GM04503 (cell line): ENCODE measurements at places on chromosomes 13 and 19.
A peak's percentile ranks its signal among the peaks of the same experiment; 100 is the strongest.

GRCh38 chr13:75181906-75182305 lies 300.1 kb downstream of the TBC1D4 start:
- DNase-seq, result no peak

- no peak for DNase-seq
Observed at GRCh38 chr13:76004416-76004815, 368.3 kb downstream of the LMO7 start.

DNA sequence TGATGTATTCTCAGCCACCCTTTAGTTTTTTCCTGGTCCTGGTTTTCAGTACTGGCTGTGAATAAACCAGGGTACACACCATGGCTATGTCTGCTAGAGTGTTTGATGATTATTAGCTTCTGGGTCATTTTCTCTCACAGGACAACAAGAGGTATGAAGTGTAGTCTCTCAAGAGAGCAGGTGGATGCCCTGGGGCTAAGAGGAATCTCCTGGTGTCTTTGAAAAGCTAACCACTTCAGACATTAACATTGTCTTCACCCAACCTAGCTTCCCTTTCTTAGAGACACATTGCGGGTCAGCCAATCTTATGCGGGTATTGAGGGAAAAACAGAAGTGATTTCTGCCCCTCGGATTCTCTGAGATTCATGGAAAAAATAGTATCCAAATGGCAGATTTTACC lies 1.6 kb downstream of the ZNF730 start:
- DNase-seq, result no peak

DNA sequence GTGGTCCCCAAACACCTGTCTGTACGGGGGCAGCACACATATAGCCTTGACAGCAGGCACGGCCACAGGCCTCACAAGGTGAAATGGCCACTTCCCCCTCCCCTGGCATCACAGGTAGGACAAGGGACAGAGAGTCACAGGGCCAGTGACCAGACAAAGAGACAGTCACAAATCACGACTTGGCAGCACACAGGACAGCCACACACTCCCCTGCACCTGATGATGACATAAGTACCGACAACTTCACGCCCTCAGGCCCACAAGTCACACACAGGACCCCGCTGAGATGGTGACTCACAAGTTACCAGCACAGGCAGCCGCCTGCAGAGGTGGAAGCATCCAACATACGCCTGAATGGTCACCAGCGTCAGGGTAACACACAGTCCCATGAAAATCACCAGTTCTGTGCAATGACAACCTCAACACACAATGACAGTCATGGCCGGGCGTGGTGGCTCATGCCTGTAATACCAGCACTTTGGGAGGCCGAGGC lies 16.5 kb downstream of the TYK2 start:
- DNase-seq, result no peak

DNA sequence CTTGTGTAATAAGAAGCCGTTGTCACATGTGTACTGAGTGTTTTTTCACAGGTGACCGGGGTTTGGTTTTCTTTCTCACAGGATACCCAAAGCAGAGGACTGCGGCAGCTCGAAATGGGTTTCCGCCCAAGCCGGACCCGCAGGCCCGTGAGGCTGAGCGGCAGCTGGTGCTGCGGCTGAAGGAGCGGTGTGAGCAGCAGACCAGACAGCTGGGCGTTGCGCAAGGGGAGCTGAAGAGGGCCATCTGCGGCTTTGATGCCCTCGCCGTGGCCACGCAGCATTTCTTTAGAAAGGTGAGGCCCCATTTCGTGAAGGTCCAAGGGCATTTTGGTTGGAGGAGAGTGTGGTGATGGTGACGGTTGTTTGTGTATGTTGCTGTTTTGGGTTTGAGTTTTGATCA lies 236.3 kb downstream of the SLC7A1 start:
- DNase-seq, result no peak

DNA sequence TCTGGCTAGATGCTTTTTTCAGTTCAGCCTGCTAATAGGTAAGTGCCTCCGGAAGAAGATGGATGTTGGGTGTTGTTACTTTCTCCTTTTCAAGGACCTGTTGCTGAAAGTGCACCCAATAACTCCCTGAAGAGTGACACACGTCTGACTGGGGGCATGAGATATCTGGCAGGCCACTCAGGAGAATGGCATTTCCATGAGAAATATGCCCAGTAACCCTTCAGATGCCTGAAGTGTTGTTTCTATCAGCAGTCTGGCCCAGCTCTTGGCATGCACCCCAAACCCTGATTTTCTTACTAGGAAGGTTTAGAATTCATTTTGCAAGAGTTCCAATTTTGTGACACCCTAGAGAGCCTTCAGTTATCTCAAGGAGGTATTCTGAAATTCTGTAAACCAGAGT lies 71.5 kb downstream of the ARHGAP35 start:
- no peak for DNase-seq

GRCh38 chr13:36981156-36981743 lies 17.9 kb downstream of the ALG5 start:
- no peak for DNase-seq

DNA sequence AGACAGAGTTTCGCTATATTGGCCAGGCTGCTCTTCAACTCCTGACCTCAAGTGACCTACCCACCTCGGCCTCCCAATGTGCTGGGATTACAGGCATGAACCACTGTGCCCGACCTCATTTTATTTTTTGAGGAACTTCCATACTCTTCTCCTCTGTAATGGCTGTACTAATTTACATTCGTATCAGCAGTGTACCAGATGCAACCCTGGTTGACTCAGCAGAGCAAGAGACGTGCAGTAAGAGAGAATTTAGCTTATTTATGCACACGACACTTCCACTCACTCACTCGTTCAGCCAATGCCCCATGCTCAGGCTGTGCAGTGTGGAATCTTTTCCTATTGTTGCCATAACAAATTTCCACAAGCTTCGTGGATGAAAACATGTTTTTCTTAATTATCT lies 6.9 kb downstream of the KIR3DL3 start:
- no peak for DNase-seq

DNA sequence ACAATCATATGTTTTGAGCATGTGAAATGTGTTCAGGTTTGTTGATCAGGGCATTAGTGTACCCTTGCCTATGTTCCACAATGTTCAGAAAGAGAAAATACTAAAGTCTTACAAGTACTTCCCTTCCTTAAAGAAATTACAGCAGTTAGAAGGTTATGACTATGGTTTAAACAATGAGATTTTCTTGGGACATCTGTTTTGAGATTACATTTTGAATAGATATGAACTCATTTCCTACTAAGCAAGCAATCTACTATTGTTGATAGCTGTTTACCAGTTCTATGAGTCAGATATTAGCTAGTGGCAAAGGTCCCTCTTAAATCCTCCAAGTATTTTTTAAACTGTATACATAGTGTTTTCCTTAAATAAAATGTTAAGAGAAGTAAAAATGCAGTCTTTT lies 241.3 kb downstream of the DACH1 start:
- no peak for DNase-seq

- peak; percentile 15 for DNase-seq
Observed at GRCh38 chr19:34082289-34083077, 89.8 kb upstream of the LSM14A start.

- peak; percentile 89 for DNase-seq
Observed at GRCh38 chr19:45630463-45630862, 8.7 kb downstream of the EML2 start.

- DNase-seq, result no peak
Observed at GRCh38 chr13:20049558-20050473, 91.3 kb downstream of the ZMYM2 start.

DNA sequence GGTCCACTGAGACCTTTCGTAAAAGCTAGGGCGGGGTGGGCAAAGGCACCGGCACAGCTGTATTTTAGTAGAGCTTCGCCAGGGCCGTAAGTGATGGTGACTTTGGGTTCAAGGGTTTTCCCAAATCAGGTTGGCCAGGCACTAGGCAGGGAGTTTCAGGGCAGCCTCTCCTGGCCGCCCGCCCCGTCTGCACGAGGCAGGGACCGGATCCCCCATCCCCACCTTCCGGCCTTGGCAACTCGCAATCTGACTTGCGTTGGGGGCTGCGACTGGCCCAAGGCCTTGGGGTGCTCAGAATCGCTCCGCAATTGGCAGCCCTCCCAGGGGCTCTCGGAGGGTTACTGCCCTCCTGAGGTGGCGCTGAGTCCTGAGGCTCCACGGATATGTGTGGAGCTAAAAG lies 4.1 kb upstream of the ZIC5 start:
- no peak for DNase-seq

- DNase-seq, result peak; percentile 34
Observed at GRCh38 chr13:97359181-97360057, 74.5 kb upstream of the RAP2A start.

DNA sequence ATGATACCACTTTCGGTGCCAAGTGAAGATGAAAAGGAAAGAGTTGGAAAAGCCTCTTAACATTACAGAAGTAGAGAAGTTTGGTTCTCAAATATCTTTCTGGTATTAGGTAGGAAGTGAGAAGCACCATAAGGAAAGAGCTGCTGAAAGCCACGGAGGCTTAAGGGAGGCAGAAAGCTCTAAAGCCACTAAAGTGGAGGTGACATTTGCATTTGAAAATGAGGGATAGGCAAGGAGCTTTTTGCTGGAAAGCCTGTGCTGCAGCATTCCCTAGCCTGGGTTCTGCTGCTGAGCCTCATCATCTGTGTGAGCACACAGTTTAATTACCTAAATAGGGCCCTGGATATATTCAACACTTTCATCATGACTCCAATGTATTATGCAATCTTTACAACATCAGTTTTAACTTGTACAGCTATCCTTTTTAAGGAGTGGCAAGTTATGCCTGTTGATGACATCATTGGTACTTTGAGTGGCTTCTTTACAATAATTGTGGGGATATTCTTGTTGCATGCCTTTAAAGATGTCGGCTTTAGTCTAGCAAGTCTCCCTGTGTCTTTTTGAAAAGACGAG lies 315.4 kb downstream of the RBM26 start:
- no peak for DNase-seq

GRCh38 chr13:49353908-49354307 lies 90.0 kb downstream of the CAB39L start:
- DNase-seq, result no peak

DNA sequence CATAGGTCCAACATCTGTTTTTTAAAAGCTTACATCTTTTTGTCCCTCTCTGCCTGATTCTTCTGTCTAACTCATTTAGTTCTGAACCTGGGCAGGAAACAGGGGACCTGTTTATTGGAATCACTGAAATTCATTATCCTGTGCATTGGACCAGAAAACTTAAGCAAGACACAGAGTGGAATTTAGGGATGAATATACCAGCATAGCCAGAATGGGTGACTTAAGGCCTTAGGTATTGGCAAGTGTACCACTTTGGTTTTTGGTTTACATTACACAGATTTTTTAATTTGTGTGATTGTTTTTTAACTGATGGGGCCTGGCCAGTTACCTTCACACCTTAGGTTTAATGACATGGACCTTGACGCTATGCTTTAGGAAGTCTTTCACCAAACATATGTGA lies 232.5 kb downstream of the GPC5 start:
- no peak for DNase-seq

GRCh38 chr13:100872761-100873160 lies 198.2 kb upstream of the TMTC4 start:
- DNase-seq, result no peak

GRCh38 chr13:97539651-97540610 lies 106.0 kb downstream of the RAP2A start:
- no peak for DNase-seq

- no peak for DNase-seq
Observed at GRCh38 chr13:24168392-24168750, 7.9 kb downstream of the SPATA13 start.

DNA sequence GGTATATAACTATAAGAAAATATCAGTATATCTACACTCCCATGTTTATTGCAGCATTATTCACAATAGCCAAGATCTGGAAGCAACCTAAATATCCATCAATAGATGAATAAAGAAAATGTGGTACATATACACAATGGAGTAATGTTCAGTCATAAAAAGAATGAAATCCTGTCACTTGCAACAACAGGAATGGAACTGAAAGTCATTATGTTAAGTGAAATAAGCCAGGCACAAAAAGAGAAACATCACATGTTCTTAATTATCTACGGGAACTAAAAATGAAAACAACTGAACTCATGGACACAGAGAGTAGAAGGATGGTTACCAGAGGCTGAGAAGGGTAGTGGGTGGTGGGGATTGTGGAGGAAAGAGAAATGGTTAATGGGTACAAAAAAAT lies 665.2 kb downstream of the TBC1D4 start:
- DNase-seq, result no peak

DNA sequence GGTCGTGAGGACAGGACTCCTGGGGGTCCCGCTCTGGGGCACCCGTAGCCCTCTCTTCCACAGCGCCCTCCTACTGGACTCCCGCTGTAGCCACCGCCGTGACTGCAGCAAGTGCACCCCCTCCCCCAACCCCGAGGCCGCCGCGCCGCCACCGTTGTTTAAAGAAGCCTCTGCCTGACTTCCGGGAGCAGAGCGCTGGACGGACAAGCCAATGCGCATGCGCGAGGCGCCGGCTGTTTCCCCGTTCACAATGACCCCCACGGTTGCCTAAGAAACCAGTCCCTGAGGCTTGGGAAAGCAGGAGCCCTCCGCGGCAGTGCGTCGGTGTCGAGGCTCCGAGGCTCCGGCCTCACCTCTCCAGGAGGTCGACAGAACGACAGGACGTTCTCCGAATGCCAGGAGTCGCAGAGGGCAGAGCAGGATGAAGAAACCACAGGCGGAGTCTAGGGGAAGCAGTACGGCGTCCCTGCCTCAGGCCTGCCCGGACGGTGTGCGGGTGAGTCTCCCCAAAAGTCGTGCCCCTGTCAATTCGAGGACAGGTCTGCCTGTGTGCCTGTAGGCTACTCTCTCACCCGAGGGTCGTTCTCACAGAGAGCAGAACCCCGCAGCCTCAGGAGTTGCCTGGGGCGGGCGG lies 70.5 kb upstream of the ZNF420 start:
- DNase-seq, result no peak

DNA sequence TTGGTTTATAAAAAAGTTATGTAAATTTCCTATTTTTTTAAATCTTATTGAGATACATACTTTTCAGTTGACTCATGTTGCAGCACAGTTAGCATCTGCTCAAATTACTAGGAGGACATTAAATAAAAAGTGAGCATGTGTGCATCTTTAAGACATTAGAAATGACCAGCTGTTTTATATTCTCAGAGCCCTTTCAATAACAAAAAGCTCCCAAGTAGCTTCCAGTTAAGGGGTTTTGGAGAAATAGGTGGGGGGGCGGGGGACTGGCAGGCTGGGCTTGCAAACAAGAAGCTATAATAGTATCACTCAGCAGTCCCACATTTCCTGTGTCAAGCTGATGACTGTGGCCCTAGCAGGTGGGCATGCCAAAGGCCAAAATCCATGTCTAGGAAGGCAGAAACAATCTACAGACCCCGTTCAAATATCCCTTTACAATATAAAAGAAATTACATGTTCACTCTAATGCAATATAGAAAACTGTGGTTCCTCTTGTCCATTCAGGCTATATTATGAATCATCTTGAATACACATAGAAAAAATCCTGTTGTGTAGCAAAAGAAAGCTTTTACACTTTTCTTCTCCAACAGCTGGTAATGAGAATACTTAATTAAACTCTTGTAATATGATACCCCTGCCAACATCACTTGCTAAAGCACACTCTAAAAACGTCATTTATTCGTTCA lies 1713.2 kb upstream of the SLC10A2 start:
- no peak for DNase-seq
